ENCODE measurements at places on chromosomes 2 and 18. TPM values are rescaled to one million over a fixed set of nuclear protein-coding genes. Genes with fewer than 3 reads are reported as not detected.

FSHR gene
- total RNA-seq: 0.46 TPM

LYG2 gene
- total RNA-seq: not detected

PLEK gene
- 4.7 TPM for total RNA-seq

KLHL30 gene
- 20.0 TPM for total RNA-seq

KRCC1 gene
- total RNA-seq: 22.8 TPM

ARHGAP28 gene
- 1.1 TPM for total RNA-seq

CDKL4 gene
- total RNA-seq: not detected

LCLAT1 gene
- total RNA-seq: 26.3 TPM

Measured in Right ventricle myocardium superior (tissue), 1 donor.